ENCODE measurements at places on chromosomes 4 and X. TPM values are rescaled to one million over a fixed set of nuclear protein-coding genes. Genes with fewer than 3 reads are reported as not detected.

GRCh38 chrX:150936556-150936955 is 38.1 kb upstream of the CD99L2 start:
- DNase-seq: no peak

GRCh38 chr4:119321921-119322687 is at the start of gene FABP2:
FABP2 (minus strand) TSS chr4:119322138; CDS start chr4:119322102, 36 bp downstream.
- DNase-seq: no peak

- no peak for DNase-seq
Observed at GRCh38 chr4:107243141-107243781, 207.1 kb upstream of the DKK2 start.

DNA sequence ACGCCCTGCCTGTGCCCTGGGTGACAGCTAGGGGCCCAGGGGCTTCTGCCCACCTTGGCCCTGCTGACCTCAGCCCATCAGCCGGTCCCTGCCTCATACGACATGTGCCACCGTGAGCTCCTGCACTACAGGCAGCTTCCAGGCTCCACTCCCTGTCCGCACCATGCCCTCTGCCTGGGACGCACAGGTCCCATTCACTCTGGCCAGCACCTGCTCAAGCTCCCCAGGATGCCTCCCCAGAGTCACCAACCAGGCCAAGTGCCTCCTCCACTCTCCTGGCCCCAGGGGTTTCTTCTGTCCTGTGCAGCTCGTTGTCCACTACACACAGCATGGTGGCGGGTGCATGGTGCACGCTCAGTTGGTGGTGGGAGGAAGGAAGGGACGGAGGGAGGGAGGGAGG is 20.2 kb upstream of the MRFAP1 start:
- DNase-seq: no peak

DNA sequence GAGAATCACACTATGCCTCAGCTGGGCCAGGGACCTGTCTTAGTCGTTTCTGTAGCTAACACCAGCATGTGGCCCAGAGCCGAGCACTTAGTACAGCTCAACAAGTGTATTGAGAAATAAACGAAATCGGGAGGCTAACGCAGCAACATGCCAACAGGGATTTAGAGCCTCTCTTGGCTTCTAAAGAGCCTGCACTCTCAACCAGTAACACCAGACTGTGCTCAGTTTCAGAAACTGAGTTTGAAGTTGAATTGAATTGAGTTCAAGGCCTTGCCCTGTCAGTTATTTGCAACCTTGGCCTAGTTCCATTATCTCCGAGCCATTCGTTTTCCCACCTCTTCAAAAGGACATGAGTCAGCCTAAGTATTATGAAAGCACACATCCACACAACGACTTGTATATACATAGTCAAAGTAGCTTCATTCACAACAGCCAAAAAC is 71.3 kb upstream of the LDB2 start:
- peak; percentile 28 for DNase-seq

DNA sequence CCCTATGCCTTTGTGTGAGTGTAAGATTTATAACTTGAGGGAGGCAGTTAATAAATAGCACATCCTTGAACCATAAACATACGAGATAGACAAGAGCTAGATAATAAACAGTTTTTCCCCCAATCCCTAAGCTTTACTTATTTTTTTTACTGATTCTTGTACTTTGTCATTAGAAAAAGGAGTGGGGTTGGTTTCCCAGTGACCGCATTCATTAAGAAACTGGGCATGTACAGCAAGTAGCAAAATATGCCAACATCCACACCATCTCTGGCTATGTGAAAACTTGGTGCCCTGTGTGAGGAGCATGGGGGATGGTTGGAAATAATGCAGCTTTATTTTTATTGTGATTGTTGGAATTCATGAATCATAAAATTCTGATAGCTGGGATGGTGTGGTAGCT is 176.2 kb downstream of the CBR4 start:
- no peak for DNase-seq

DNA sequence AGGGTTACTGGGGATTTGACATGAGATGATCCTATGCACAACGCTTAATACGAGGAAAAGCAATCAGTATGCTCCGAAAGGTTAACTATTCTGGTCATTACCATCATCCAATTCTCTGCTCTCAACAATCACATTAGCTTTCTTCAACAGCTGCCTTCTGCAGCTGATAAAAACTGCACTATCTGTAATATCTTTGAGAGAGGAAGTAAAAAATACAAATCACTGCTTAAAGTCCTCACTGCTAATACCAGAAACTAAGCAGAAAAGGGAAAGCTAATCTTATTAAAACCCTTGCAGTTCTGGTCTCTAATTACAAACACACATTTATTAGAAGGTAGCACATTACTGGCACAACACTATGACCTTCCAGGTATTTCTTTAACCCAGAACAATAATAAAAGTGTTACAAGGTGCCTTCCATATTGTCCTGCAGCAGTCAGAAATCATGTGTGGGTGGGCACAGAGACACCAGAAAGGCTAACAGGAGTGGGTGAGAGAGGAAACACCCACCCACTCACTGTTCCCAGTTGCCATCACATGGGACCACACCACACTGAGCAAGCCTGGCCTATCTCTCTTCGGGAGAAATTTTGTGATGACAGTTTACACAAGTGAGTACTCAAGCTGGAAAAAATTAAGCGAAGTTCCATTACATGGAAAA is 71.0 kb downstream of the RELL1 start:
- DNase-seq: no peak

- no peak for DNase-seq
Observed at GRCh38 chr4:182277377-182277776, 34.2 kb downstream of the TENM3 start.

DNA sequence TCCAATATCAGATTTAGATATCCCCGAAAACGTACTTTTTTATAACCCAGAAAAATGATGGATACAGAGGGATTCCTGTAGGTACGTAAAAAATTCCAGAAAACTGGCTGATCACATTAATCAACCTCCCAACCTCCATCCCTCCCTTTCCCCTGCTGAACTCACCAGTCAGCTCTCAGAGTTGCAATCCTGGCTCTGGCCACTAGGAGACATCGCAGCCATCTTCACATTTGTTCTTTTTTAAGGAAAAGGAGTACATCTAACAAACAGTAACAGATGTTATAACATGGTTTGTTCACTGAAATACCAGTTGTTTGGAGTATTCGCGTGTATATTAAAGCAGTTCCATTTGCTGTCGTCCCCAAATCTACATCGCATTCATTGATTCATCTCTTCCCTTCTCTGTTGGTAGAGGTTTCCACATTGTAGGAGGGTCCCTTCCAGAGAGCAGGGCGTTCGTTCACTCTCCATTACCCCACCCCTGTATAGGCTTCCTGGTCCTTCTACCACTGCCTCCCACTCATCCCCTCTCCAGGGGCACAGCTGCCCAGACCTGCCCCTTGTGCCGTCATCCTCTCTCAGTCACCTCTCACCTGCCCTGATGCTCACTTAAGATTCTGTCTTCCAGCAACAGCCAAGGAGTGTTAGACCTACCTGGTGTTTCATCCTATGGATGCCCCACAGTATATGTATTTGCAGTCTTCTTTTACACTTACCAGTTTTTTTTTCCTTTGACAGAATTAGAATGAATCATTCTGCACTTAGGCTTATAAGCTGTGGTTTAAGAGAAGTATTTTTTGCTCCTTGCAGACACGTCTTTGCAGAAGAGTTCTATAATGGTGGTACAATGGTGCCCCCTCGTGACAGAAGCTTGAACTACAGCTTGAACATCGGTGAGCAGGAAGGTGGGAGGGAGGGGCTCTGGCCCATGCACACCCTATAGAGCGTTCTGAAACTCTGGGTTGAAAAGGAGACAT is 36.8 kb upstream of the RAB40AL start:
- DNase-seq: peak; percentile 72

DNA sequence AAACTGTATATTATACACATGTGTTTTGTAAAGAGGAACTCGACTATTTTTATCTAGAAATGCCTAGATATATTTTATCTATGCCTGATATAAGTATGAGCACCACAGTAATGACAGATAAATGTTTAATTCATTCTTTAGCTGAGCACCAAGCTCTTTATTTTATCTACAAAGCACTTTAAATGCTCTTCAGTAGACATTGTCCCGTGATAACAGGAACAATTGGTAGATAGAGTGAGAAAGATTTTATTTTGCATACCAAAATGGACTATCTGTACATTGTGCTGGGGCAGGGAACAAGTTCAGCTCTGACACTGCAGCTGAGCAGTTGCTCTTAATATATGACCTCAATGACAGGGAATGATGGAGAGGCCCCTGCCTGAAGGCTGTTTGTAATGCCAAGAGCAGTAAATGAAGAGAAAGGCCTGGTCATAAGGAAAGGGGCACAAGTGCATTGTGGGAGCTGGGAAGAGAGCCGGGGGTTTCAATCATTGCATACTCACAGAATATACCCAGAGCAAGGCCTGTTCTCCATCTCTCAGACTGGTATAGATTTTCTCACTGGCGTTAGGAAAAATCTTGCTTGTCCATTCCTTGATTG is 57.3 kb downstream of the SEPTIN11 start:
- no peak for DNase-seq

- DNase-seq: no peak
Observed at GRCh38 chr4:35250761-35251160, 993.6 kb downstream of the ARAP2 start.

- no peak for DNase-seq
Observed at GRCh38 chr4:127182687-127183086, 450.1 kb upstream of the INTU start.

DNA sequence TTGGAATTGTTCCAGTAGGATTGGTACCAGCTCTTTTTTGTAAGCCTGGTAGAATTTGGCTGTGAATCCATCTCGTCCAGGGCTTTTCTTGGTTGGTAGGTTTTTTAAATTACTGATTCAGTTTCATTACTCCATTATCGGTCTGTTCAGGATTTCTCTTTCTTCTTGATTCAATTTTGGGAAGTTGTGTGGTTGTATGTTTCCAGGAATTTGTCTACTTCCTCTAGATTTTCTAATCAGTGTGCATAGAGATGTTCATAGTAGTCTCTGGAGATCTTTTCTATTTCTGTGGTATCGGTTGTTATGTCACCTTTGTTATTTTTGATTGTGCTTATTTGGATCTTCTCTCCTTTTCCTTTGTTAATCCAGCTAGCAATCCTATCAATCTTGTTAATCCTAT is 248.7 kb downstream of the ARHGAP10 start:
- no peak for DNase-seq

DNA sequence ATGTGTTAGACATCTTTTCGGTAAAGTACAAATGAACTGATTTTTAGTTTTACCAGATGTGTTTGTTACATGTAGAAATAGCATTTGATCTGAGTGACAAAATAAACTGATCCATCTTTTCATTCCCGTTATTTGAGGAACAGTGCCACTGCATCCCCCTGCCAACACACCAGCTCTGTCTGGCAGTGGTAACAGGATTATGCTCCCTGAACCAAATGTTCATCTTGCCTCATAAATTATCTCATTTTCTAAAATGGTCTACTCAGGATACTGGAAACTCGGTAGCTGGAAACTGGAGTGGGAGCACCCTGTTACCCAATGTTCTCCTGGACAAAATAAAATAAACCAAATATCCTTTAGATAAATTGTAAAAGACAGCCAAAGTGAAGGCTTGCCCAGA is 171.6 kb downstream of the FAT4 start:
- DNase-seq: no peak

- DNase-seq: no peak
Observed at GRCh38 chr4:94523033-94523580, 71.4 kb downstream of the PDLIM5 start.

The COL4A6 gene
- total RNA-seq: 0.92 TPM

The PAGE2 gene
- not detected for total RNA-seq

The TEX11 gene
- total RNA-seq: not detected

The FRG2 gene
- total RNA-seq: not detected

The CXCL11 gene
- total RNA-seq: 1.1 TPM

The STOX2 gene
- total RNA-seq: 0.02 TPM

The STATH gene
- total RNA-seq: not detected

The CCNI gene
- 212 TPM for total RNA-seq

Data from endothelial cell of umbilical vein (primary cell).